ENCODE measurements at places on chromosomes 11 and 22.
A peak's percentile ranks its signal among the peaks of the same experiment; 100 is the strongest.

DNA sequence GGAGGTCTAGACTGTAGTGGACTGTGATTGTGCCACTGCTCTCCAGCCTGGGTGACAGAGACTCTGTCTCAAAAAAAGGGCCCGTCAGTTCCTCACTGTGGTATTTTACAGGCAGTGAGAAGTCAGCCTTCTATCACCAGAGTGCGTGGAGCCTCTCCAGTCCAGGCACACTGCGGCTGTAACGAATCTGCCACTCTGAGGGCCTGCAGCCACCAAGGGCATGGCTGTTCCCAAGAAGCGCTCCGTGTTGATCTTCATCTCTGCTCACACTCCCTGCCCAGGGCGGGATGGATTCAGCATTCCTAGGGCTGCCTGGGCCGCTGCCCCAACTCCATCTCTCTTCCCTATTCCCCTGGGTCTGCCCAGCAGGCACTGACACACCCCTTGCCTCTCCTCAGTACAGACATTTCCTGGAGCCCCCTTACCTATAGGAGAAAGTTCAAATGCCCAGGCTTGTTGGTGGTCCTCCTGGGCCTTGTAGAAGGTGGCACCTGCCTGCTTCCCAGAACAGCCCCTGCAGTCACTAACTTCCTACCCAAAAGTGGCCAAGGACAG lies 148.4 kb downstream of the CACNA1I start:
- DNase-seq, result no peak

DNA sequence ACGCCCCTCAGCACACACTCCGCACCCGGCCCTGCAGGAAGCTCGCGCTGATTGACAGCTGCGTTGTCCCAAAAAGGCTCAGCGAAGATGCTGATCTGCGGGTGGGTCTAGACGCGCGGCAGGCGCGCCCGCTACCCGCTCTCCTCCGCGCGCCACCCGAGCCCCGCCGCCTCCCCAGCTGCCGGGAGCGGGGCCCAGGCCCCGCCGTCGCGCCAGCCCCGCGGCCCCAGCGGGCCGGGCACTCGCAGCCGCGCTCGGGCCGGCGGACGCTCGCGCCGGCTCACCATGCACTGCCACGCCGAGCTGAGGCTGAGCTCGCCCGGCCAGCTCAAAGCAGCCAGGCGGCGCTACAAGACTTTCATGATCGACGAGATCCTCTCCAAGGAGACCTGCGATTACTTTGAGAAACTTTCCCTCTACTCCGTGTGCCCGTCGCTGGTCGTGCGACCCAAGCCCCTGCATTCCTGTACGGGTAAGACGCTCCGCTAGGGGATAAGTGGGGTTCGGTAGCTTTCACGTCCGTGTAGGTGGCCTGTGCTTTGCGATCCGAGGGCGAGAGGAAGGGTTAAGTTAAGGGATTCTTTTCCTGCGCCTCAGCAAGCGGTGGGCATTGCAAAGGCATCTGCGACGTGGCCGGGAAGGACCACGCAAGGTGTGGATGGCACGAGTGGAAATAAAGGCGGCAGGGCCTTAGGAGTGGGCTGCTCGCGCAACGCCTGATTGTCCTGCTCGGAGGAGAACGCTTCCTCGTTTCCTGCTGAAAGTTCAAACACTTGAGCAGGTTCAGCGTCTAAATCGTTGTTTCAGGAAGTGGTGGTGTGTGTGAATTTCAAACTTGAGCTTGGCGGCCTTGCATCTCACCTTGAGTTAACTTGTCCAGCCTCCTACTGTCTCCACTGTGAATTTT lies at the start of gene BARX2:
Gene BARX2, plus strand, starts transcription at position 98 of the 907 bp plus-strand sequence. Its CDS starts 188 bp downstream, at position 286.
- peak; percentile 29 for DNase-seq

DNA sequence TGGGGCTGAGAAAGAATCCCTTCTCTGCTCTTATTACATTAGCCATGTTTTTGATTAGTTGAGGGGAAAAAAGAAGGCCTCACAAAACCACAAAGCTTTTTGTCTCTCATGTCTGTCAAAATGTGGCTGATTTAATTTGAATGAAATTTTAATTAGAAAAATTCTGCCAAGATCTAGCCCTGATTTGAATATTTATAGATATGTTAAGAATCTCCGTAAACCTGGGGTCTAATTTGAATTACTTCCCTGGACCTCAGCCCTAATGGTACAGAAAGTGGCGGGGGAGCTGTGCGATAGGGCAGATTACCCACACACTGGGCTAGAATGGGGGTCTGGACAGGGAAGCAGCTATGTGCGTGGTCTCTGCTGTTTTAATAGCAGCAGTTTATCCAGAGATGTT lies 141.3 kb upstream of the TTC12 start:
- DNase-seq, result no peak

GRCh38 chr11:82321206-82321605 lies 412.5 kb downstream of the FAM181B start:
- no peak for DNase-seq

All from urothelium cell line (cell line).